ENCODE measurements at places on chromosomes 7 and 10. TPM values are rescaled to one million over a fixed set of nuclear protein-coding genes. Genes with fewer than 3 reads are reported as not detected.

The GPR26 gene
- not detected for total RNA-seq

The NUTM2A gene
- 0.49 TPM for total RNA-seq

The SLC13A1 gene
- not detected for total RNA-seq

The SEMA4G gene
- total RNA-seq, result 0.45 TPM

The SEPHS1 gene
- total RNA-seq, result 48.9 TPM

The ANKRD2 gene
- total RNA-seq, result 0.67 TPM

The CALHM1 gene
- 1.1 TPM for total RNA-seq

The PNLIPRP2 gene
- total RNA-seq, result not detected

The MRPL32 gene
- total RNA-seq, result 54.4 TPM

The SGCE gene
- 2.4 TPM for total RNA-seq

The SEPTIN14 gene
- not detected for total RNA-seq

The TRIM56 gene
- 110 TPM for total RNA-seq

The RHEB gene
- 73.0 TPM for total RNA-seq

The DYNC1I1 gene
- not detected for total RNA-seq

The TMEM139 gene
- total RNA-seq, result 1.7 TPM

The FBXO24 gene
- total RNA-seq, result 0.80 TPM

The CYP2C8 gene
- not detected for total RNA-seq

The EBLN1 gene
- total RNA-seq, result not detected

GRCh38 chr10:95482501-95483233 is 78.5 kb downstream of the SORBS1 start:
- H3K27ac ChIP-seq, result no peak overlapping the region
- H3K27me3 ChIP-seq, result peaks cover 2% of the 10 kb centered on the region
- DNase-seq, result no peak
- no peaks in the 10 kb centered on the region for H3K36me3 ChIP-seq
- H3K4me1 ChIP-seq, result peaks cover 3% of the 10 kb centered on the region
- H3K4me3 ChIP-seq, result no peak overlapping the region

- no peak overlapping the region for H3K27ac ChIP-seq
- no peak for DNase-seq
- no peaks in the 10 kb centered on the region for H3K36me3 ChIP-seq
- H3K27me3 ChIP-seq, result peaks cover 7% of the 10 kb centered on the region
- no peak overlapping the region for H3K4me3 ChIP-seq
Observed at GRCh38 chr10:60705376-60705775, 72.9 kb upstream of the CDK1 start.

DNA sequence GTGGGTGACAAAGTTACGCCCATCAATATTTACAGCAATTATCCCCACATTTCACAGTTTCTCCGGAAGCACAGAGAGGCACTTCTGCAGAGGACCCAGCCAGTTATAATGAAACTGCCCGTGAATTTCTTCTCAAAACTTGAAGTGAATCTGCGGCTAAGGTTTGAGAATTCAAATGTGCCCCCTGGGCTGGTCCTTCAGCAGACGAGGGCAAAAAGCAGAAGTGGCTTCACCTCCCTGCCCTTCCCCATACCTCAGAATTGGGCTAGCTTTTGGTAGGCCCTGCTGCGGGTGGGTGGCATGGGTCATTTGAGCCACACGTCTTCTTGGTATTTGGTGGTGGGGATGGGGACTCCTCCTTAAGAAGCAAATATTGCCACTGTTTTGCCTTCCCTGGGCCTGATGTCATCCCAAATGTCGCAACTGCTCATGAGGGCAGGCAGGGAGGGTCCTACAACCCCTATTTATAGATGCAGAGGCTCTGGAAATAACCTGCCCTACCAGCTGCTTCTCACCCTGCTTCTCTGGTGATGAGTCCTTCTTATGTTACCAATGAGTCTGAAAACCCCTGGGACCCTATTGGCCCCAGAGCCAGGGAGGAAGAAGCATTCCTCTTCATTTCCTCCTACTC is 16.6 kb upstream of the WDFY4 start:
- peaks cover 17% of the 10 kb centered on the region for H3K27me3 ChIP-seq
- DNase-seq, result no peak
- H3K4me1 ChIP-seq, result no peaks in the 10 kb centered on the region
- H3K4me3 ChIP-seq, result no peak overlapping the region
- no peaks in the 10 kb centered on the region for H3K36me3 ChIP-seq

- H3K27me3 ChIP-seq, result no peaks in the 10 kb centered on the region
- no peaks in the 10 kb centered on the region for H3K4me1 ChIP-seq
- H3K4me3 ChIP-seq, result no peak overlapping the region
- no peak for DNase-seq
- no peaks in the 10 kb centered on the region for H3K36me3 ChIP-seq
- H3K27ac ChIP-seq, result no peak overlapping the region
Observed at GRCh38 chr10:24097751-24098207, 111.2 kb upstream of the KIAA1217 start.

GRCh38 chr7:47580811-47581331 is 1.0 kb downstream of the TNS3 start:
- H3K4me3 ChIP-seq, result no peak overlapping the region
- no peaks in the 10 kb centered on the region for H3K4me1 ChIP-seq
- H3K27ac ChIP-seq, result no peak overlapping the region
- H3K27me3 ChIP-seq, result peaks cover 26% of the 10 kb centered on the region
- H3K36me3 ChIP-seq, result no peaks in the 10 kb centered on the region
- DNase-seq, result no peak

- no peaks in the 10 kb centered on the region for H3K4me1 ChIP-seq
- no peaks in the 10 kb centered on the region for H3K27me3 ChIP-seq
- DNase-seq, result no peak
- H3K27ac ChIP-seq, result no peak overlapping the region
- no peak overlapping the region for H3K4me3 ChIP-seq
Observed at GRCh38 chr10:25758041-25758457, 176.0 kb upstream of the MYO3A start.

- no peaks in the 10 kb centered on the region for H3K27me3 ChIP-seq
- DNase-seq, result peak; percentile 79
- peaks cover 82% of the 10 kb centered on the region for H3K4me1 ChIP-seq
Observed at GRCh38 chr7:149869867-149870266, 3.9 kb upstream of the ATP6V0E2 start.

GRCh38 chr7:131285556-131285955 is 42.1 kb upstream of the MKLN1 start:
- H3K4me3 ChIP-seq, result no peak overlapping the region
- no peak for DNase-seq
- no peaks in the 10 kb centered on the region for H3K4me1 ChIP-seq
- no peaks in the 10 kb centered on the region for H3K27me3 ChIP-seq
- H3K27ac ChIP-seq, result no peak overlapping the region

DNA sequence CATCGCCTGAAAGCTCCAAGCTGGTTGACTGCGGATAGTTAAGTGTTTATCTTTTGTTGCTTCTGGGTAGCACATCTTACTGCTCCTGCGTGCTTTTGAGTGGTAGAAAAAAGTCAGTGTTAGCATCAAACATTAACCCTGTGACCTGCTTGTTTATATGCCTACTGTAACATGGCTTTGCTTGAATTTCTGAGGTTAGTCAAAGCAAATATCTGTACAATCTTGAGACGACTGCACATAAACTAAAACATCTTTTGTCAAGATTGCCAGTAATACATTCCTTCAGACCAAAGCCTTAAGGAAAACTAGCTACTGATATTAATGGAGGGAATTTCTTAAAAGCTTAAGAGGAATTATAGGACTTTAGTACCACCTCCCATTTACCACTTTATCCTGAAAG is 163.7 kb downstream of the BAMBI start:
- no peak overlapping the region for H3K27ac ChIP-seq
- H3K4me1 ChIP-seq, result no peaks in the 10 kb centered on the region
- no peak overlapping the region for H3K4me3 ChIP-seq

GRCh38 chr10:33365301-33365700 is 30.8 kb upstream of the NRP1 start:
- no peak for DNase-seq
- H3K27me3 ChIP-seq, result peaks cover 4% of the 10 kb centered on the region
- no peak overlapping the region for H3K4me3 ChIP-seq

- DNase-seq, result no peak
- no peaks in the 10 kb centered on the region for H3K27me3 ChIP-seq
- H3K27ac ChIP-seq, result no peak overlapping the region
Observed at GRCh38 chr10:124470544-124471434, 9.2 kb downstream of the LHPP start.

GRCh38 chr7:85039196-85039923 is 147.5 kb downstream of the SEMA3D start:
- H3K27me3 ChIP-seq, result no peaks in the 10 kb centered on the region
- H3K36me3 ChIP-seq, result no peaks in the 10 kb centered on the region
- H3K4me1 ChIP-seq, result no peaks in the 10 kb centered on the region

DNA sequence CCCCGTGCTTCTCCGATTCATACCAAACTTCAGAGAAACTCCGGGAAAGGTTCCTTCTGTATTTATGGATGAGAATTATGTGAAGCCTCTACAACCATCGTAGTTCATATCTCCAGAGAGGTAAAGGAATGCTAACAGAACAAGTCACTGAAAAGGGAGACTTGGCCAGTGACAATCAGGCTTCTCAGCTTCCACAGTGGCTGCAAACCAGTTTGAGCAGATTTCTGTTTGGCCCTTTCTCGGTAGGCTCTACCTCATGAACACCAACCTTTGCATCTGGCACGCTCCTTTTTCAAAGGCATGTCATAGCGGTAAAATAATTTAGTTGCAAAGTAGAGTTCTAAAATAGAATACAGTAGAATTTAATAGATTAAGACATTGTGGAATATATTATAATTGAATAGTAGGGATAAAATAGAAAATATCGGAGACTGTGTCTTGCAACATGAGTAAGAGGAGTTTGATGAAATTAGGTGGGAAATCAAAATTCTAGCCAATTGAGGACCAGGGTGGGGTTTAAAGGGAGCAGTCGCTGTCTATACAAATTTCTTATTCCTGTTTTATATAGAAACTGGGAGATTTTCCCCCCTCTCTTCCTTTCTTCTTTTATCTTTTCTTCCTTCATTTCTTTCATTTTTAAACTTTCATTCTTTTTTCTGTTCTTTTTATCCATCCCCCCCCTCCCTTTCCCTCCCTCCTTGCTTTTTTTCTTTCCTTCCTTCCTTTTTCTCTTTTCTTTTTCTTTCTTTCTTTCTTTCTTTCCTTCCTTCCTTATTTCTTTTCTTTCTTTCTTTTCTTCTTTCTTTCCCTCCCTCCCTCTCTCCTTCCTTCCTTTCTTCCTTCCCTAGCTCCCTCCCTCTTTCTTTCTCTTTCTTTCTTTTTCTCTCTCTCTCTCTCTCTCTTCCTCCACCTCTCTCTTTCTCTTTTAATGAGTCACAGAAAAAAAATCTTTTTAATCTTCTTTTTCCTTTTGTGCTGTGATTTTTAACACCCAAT is 161.5 kb upstream of the KLF6 start:
- H3K27me3 ChIP-seq, result no peaks in the 10 kb centered on the region
- peaks cover 90% of the 10 kb centered on the region for H3K4me1 ChIP-seq
- peaks cover 18% of the 10 kb centered on the region for H3K36me3 ChIP-seq
- peak overlapping the region; percentile 81 for H3K4me3 ChIP-seq
- H3K27ac ChIP-seq, result peak overlapping the region; percentile 94
